ENCODE measurements at places on chromosomes 5 and 9.
A peak's percentile ranks its signal among the peaks of the same experiment; 100 is the strongest.

GRCh38 chr9:20043461-20043860 is 254.6 kb upstream of the SLC24A2 start:
- DNase-seq: no peak

GRCh38 chr5:1463326-1464095 is 18.3 kb upstream of the SLC6A3 start:
- no peak for DNase-seq

DNA sequence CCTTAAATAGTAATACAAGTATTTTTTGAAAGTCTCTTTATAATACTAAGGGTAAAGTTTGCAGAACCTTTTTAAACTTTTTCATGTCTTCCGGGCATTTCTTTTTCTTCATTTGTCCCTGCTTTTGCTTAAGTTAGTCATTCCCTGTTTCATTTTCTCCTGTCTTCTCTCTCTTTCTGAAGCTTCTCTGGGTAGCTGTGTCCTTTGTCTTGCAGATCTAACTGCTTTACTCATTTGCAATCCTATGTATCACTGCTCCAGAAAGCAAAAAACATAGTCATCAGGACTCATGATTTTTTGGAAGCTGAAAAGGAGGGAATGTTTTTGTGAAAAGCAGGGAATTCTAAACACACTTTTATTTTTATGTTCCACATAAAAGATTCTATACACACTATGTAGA is 301.7 kb downstream of the MRPS30 start:
- DNase-seq: no peak

DNA sequence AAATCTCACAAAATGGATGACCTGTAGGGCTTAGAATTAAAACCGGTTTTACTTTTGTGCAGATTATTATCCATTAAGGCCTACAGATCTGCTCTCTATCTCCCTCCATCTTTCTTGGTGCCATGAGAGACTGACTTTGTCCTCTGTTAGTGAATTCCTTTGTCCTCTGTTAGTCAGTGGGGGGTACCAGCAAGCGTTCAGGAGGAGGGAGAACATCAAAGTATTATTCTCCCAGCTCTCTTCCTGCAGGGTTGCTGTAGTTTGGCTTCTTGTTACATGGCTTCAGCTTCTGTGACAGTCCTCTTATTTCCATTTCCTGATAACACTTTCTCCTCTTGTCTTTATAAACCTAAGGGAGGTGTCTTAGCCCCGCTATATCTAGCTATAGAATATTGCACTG is 850.5 kb upstream of the SEMA6A start:
- DNase-seq: no peak

GRCh38 chr9:123268465-123269259 is at the start of gene STRBP:
STRBP (minus strand) TSS chr9:123268586; CDS start chr9:123184134, 84,452 bp downstream.
- peak; percentile 52 for DNase-seq

DNA sequence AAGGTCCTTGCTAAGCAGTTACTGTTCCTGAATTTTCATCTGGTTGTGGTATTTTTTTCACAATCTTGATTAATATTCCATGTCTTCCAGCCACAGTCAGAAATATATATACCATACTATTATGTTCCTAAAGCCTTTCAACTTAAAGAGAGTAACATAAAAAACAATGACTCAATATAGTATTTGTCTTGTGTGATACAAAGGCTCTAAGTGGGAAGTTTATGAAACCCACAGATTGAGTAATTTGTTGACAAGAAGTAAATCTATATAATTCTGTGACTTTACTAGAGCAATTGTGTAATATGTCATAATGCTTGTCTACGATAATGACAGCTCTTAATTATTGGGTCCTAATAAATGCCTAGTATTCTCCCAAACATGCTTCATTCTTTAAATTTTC is 509.4 kb downstream of the ISL1 start:
- DNase-seq: no peak

- DNase-seq: no peak
Measured at GRCh38 chr5:882253-883183, 10.1 kb downstream of the BRD9 start.

GRCh38 chr5:98780390-98780789 is 6.9 kb downstream of the RGMB start:
- DNase-seq: no peak

- no peak for DNase-seq
Measured at GRCh38 chr9:99515895-99516656, 294.0 kb downstream of the SEC61B start.

- no peak for DNase-seq
Measured at GRCh38 chr9:134995792-134996120, 78.0 kb upstream of the FCN1 start.

GRCh38 chr5:176360894-176361436 is 599 bp downstream of the KIAA1191 start:
- peak; percentile 53 for DNase-seq

- DNase-seq: peak; percentile 58
Measured at GRCh38 chr9:92133949-92134604, 18.9 kb upstream of the SPTLC1 start.

All from bone marrow (tissue), 2 donors.